ENCODE measurements at places on chromosomes 3 and 15.
A peak's percentile ranks its signal among the peaks of the same experiment; 100 is the strongest.

GRCh38 chr3:149460117-149460516 lies 14.4 kb upstream of the TM4SF4 start:
- no peak for DNase-seq

GRCh38 chr3:124281453-124282316 lies 289.8 kb upstream of the ROPN1 start:
- DNase-seq: peak; percentile 52

GRCh38 chr3:88131695-88132094 lies 18.1 kb upstream of the C3orf38 start:
- DNase-seq: no peak

- no peak for DNase-seq
Measured at GRCh38 chr3:112776000-112776399, 70.7 kb downstream of the CD200R1L start.

DNA sequence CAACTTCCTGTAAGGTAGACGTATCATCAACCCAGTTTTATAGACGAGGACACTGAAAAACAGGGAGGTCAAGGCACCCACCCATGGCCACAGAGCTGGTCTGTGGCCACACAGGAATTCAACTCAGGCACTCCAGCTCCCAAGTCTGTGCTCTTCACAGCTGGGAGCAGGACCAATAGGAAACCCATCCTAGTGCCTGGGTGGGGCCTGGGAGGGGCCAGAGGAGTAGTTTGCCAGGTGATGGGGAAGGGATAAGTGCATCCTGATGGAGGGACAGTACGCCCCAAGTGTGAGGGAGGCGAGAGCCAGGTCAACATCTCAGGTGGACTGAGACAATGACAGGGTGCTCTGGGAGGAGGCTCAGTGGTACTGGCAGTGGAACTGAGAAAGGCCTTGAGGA lies 22.0 kb downstream of the KIF9 start:
- no peak for DNase-seq

DNA sequence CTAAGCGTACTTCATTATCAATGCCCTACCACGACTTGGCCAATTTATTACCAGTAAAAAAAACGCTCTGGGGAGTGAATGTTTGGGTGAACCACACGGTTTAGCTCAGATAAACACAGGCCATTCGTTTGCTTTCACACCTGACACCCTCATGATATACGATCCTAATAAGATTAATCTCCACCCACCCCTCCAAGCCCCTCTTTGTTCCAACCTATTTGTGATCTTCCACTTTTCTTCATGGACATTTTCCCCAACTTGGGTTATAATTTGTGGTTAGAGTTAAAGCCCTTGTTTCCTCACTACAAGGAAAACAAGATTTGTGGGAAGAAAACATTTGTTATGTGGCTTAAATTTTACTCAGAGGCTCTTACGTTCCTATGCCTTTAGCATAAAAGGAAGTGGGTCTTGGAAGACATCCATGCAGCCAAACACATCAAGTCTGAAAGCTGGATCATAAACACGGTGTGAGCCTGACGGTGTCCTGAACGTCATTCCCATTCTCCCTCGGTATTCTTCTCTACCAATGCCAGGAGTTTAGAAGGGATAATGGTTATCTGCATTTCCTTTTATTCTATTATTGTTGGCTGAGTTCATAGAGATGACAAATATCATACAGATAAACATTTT lies 518.9 kb downstream of the NR2F2 start:
- DNase-seq: peak; percentile 9

- DNase-seq: no peak
Measured at GRCh38 chr3:41507336-41508062, 308.2 kb downstream of the CTNNB1 start.

- DNase-seq: no peak
Measured at GRCh38 chr15:48794697-48795134, 16.2 kb downstream of the CEP152 start.

DNA sequence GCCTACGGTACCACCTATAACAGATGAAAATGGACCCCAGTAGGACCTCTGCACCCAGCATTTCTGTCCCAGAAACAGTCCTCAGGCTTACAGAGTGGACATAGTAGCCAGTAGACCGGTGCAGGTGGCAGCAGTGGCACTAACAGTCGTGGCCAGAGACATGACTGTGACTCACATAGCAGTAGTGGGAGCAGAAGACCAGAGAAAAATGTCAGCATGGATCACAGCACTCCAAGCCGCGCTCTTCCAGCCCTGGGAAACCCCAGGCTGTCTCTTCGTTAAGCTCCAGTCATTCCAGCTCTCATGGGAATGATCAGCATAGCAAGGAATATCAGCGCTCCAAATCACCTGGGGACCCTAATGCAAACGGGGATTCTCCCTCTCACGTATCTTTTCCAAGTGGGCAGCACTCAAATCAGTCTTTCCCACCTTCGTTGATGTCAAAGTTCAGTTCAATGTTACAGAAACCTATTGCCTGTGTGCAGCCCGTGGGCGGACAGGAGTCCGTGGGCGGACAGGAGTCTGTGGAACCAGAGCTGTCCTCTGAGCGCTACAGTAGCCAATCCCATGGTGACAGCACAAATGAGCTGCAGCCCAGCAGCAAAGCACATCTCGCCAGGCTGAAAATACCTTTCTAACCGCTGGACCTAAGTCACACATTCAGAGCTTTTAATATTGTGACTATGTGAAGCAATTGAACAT lies 10.5 kb downstream of the BFSP2 start:
- no peak for DNase-seq

DNA sequence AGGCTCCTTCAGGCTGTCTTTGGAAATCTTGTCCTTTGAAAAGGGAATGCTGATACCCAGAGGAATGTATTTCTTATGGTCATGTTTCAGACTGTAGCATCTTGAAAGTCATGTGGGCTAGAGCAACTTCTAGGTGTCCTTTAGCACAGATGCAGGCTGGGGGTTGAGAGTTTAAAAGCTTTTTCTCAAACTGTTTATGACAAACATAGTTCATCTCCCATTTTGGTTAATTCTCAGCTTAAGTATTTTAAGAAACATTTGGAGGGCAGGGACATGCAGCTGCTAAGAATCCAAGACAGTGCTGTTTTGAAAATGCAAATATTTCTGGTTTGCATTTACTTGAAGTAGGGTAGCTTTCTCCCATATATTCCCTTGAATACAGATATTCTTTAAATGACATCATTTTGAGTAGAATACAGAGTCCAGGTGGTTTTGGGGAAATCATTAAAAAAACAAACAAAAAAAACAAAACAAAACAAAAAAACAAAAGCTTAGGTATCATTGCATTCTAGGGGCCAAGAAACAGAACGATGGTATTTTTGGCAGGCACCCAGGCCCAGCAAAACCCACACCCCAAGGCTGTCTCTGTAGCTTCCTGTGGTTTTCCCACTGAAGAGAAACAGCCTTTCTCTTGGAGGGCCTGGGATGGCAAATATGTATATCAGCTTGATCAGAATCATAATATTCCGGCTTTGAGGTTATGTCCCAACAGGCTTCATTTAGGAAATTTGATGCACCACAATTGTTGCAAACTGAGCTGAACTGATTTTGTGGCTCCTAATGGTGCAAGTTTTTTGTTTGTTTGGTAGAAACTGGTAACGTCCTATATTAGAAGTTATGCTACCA lies 120.0 kb downstream of the ATG7 start:
- no peak for DNase-seq

GRCh38 chr3:133089906-133090485 lies 51.8 kb downstream of the TMEM108 start:
- no peak for DNase-seq

- no peak for DNase-seq
Measured at GRCh38 chr15:69194025-69194827, 33.8 kb downstream of the GLCE start.

- DNase-seq: peak; percentile 32
Measured at GRCh38 chr3:23810343-23811184, 4.8 kb downstream of the UBE2E1 start.

GRCh38 chr15:28881170-28881569 lies 4.6 kb upstream of the APBA2 start:
- DNase-seq: no peak

- DNase-seq: no peak
Measured at GRCh38 chr3:111577798-111578685, 17.1 kb downstream of the ZBED2 start.

DNA sequence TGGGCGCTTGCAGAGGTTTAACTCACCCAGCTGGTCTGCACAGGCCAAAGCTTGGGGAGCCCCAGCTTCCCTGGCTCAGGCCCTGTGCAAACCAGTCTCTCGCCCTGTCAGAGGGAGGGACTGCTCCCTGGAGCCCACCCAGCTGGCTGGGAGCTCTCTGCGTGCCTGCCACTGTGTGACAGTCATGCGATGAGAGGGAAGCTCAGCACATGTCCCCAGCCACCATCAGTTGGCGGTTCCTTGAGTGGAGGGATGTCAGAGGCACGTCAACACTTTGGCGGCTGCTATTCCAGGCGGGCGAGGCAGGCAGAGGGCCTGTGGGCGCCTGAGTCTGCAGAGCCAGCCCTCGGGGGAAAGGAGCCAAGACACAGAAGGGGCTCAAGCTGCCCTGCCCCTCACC lies 324.6 kb downstream of the UACA start:
- no peak for DNase-seq

DNA sequence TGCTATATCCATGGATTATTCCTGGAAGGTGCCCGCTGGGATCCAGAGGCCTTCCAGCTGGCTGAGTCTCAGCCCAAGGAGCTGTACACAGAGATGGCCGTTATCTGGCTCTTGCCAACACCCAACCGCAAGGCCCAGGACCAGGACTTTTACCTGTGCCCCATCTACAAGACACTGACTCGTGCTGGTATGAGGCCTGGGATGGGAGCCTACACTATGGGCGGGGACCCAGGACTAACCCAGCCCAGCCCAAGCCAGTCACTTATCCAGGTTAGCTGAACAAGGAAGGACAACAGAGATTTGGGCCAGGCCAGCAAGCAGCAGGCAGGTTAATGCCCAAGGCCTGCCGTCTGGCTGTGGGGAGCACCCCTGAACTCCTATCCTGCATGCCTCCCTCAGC lies 45.3 kb downstream of the SEMA3G start:
- DNase-seq: no peak

DNA sequence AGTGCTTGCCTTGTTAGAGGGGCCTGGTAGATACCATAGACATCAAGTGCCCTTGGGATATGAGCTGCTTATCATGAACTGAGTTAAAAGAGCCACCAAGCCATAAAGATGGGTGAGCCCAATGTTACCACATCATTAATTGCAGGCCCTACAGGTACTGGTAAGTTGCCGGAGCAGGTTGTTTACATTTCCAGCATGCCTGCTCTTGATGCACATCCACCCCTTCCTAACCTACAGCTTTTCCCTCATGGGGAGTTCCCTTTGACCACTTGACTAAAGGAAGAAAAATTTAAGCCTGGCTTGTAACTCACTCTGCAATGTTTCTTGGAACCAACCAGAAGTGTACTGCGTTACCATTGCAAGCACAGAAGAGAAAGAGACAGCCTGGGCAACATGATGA lies 24.7 kb upstream of the ULK4 start:
- DNase-seq: no peak

DNA sequence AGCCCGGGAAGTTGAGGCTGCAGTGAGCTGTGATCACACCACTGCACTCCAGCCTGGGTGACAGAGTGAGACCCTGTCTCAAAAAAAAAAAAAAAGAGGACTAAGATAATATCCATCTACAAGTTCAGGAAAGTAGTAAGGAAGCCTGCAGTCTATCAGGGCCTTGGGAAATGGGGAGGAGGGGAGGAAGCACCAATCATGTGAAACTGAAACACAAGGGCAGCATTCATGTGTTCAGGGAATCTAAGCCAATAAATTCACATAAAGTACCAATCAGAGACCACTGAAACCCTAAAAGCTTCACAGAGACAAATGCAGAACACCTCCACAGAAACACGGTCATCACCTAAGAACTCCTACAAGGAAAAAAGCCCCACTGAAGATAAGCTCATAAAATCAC lies 22.9 kb upstream of the HHATL start:
- DNase-seq: no peak

All from NCI-H2081 (cell line).